ENCODE measurements at places on chromosomes 4 and X.

- no peak for DNase-seq
Measured at GRCh38 chrX:87895421-87895820, 377.8 kb downstream of the KLHL4 start.

GRCh38 chrX:138519296-138519695 lies 192.2 kb downstream of the FGF13 start:
- DNase-seq, result peak; percentile 5

DNA sequence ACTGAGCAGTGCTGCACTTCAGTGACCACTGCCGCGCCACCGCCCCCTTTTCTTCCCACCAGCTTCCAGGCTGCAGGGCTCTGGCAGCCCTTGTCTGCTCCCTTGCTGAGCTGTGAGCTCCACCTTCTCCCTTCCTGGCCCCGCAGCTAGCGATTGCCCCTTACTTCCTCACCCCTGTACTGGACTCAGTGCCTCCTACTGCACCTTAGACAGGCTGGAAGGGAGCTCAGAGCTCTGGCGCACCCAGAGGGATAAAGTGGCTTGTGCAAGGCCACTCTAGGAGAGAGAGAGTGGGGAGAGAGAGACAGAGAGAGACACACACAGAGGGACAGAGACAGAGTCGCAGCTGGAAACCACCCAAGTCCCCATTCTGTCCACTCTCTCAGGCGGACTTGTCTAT lies 6.0 kb downstream of the RASL11B start:
- DNase-seq, result no peak

- DNase-seq, result peak; percentile 7
Measured at GRCh38 chrX:111352424-111352823, 59.6 kb downstream of the DCX start.

- no peak for DNase-seq
Measured at GRCh38 chr4:92031825-92032224, 271.9 kb upstream of the GRID2 start.

GRCh38 chr4:99219479-99219878 lies 433 bp upstream of the ADH6 start:
- no peak for DNase-seq

DNA sequence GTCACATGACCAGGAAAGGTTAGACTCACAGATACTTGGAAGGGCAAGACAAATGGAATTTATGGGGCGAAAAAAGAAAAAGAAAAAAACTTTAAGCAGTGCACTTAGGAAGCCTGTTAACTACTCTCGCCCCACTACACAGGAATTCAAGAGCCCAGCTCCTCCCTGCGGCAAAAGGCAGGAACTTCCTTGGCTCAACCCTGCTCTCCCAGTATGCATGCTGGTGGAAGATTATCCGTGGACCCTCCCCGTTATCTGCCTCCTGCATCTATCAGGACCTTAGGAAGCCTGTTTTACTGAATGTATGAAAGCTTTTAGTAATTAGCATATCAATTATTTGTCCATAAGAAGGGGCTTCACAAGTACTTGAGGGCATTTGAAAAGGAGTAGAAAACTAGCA lies 40.1 kb upstream of the RPA4 start:
- DNase-seq, result peak; percentile 0

DNA sequence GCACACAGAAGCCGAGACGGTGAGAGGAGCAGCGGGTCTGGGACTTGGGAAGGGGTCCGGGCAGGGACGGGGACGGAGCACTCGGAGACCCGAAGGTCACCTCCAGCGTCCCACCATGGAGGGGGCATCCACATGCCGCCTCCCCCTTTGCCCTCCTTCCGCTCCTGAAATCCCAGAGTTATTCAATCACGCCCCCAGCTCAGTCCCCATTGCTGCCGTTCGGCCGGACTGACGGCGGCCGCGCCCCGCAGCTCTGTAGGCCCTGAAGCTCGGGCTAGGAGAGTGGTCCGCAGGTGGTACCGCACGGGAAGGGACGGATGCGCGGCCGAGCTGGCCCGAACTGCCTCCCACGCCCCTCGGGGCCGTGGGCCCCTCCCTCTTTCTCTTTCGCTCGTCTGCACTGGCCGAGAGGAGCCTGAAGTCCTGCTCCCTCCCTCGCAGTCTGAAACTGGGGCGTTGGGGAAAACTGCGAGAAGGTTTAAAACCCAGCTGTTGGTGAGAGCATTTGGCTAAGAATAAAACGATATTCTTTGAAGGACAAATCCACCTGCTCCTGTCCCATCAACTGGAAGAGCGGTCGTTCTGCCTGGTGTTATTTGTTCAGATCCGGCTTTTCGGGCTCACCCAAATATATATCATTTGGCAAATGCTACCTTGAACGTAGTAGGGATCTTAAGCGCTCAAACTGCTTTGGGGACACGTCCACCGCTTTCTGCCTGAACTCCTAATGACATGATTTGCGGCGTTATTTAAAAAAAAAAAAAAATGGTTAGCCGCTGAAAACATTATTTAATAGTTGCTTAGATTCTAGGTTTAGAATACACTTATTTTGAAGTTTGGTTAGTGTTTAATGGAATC lies 719 bp downstream of the USO1 start:
- DNase-seq, result no peak
